ENCODE measurements at places on chromosomes 12 and 14.

DNA sequence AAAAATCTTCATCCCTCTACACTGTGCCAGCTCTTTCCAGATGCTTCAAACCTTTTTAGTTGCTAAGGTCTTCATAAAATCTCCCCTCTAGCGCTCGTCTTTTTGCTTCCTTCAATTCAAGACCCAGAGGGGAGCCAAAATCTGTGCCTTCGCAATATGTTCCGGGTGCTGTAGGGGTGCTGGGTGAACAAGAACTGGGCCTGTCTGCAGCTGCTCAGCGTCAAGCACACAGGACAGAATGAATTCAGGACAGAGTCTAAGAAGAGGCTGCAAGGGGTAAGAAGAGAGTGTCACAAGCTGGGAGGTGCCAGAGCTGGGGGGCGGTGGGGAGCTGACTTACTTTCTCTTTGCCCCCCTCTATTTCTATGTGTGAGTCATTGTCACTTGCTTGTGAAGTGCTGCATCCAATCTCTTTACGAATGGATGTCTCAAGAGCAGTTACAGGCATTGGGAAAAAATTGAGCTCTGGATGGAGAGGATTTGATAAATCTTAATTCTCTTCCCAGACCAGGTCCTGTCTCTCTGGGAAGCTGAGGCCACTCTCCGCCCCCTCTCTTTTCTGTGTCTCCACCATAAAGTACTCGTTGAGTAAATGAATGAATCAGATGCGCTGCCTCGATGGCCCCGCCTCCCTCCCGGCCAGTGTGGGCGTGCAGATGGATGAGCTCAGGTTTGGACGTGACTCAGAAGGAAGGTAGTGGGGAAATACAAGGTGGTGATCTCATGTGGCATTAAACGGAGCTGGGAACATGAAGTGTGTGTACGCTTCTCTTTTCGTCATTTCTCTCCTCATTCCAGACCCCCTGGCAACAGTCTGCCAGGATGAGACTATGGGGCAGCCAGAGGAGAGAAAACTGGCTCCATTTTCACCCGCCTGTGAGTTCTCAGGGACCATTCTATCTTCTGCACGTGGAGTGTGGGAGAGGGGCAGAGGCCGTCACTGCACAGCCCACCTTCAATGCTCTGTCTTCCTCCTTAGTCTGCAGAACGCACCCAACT, 91.3 kb downstream of the TSPAN9 start:
- DNase-seq = peak; percentile 89

DNA sequence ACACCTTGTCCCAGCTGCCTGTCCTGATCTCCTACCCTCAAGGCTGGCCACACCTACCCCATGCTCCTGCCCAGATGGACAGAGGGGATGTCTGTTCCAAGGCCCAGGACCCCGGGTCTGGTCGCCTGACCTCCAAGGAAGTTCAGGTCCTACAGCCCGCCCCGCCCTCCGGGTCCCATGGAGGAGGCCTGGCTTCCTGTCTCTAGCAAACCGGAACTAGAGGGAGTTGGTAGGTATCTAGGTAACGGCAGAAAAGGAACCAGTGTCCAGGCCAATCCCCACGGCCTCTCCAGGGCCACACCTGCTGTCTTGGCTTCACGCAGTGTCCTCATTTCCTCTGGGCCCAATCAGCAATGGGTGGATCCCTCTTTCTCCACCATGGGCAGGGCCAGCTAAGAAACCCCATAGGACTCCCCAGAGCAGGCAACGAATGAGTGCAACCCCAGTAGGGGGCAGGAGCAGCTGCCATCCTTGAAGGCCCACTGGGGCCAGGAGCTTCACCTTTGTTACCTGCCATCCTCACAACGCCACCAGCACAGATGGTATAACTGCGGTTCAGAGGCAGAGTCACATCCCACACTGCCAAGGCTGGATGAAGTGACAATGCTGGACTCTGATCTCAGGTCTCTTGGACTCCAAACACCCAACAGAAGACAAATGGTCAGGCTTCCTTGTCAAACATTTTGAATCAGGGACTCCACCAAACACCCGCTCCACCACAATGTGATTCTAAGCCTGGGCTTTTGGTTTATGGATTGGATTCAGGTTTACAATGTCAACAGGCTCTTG, 25.1 kb upstream of the RPLP0 start:
- no peak for DNase-seq

GRCh38 chr14:96246539-96246847, 9.5 kb upstream of the BDKRB1 start:
- peak; percentile 97 for DNase-seq

DNA sequence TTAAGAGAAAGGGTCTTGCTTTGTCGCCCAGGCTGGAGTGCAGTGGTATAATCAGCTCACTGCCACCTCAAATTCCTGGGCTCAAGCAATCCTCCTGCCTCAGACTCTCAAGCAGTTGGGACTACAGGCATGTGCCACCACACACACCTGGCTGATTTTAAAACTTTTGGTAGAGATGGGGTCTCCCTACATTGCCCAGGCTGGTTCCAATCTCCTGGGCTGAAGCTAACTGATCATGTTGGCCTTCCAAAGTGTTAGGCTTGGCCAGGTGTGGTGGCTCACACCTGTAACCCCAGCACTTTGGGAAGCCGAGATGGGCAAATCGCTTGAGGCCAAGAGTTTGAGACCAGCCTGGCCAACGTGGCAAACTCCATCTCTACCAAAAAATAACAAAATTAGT, 43.9 kb upstream of the GCH1 start:
- no peak for DNase-seq
